ENCODE measurements at places on chromosomes 16 and 17.

DNA sequence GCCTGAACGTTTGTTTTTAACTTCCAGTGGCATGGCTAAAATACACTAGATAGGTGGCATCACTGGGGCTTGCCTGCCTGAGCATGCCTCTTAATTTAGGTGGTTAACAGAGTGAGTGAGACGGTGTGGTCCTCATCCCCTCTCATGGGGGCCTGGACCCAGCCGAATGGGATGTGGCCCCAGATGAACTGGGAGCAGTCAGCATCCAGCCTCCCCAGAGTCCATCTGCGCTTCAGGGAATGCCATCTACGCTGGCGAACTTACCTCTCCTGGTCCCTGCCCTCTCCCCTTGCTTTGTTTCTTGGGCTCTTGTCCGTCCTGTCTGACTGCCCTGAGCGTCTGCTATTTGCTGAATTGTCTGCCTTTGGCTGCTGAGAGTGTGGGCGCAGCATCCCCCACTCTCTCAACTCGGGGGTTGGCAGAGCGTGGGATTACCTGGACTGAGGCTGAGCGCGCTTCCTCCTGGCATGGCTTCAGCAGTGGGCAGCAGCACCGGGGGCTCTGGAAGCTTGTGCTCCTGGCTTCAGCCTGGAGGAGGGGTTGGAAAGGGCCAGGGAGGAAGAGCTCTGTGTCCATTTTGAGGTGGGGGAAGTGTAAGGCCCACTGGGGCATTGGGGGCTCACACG, 2.1 kb downstream of the RAB40C start:
- no peak for DNase-seq

DNA sequence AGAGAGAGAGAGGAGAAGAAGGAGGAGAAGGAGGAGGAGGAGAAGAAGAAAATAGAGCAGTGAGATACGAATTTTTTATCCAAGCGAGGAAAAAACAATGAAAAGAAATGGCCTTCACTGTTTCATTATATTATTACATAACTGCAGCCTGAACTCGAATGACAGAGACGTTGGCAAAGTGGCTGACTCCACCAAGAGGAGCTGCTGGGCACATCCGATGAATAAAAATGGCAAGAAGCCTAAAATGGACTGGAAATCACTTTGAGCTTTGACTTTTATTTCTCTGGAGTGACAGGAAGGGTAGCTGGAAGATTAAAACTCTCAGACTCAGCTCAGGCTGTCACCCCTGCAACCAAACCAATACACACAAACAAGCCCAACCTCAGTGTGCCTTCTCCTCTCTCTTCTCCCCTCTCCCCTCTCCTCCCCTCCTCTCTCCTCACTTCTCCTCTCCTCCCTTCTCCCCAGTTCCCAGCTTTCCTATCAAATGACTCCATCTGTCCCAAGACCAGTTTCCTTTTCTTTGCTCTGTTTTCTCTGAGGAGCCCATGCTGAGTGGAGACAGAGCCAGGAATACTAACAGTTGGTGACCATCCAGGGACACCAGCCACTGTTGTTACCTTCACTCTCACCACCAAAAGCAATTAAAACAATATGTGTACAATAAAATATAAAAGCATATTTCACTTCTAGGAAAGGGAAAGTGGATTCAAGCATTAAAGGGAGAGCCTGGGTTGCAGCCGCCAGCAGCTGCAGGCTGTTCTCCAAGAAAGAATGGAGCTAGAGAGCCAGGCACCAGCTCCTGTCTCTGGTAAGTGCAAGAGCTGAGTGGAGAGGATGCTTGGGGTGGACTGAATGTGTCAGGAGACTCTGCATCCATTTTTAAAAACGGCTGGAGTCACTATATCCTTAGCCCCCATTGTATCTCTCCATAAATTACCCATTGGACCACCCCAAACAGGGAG, 51.2 kb downstream of the SOX9 start:
- no peak for DNase-seq

DNA sequence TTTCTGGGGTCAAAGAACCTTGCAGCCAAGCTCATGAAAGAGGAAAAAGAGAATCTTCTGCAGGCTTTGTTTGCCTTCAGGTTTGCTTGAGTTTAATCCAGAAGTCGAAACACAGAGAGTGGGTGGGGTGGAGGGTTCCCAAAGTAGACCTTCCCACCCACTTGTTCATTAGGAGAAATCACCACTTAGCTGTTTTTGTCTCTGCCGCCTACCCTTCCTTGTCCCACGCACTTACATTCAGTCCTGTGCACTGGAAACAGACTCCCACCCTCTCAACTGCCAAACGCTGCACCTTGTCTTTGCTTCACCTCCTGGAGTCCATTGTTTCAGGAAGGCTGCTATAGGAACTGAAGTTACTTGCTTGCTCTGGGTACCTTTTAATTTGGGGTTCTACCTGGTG, 38.6 kb upstream of the RBFOX1 start:
- no peak for DNase-seq

DNA sequence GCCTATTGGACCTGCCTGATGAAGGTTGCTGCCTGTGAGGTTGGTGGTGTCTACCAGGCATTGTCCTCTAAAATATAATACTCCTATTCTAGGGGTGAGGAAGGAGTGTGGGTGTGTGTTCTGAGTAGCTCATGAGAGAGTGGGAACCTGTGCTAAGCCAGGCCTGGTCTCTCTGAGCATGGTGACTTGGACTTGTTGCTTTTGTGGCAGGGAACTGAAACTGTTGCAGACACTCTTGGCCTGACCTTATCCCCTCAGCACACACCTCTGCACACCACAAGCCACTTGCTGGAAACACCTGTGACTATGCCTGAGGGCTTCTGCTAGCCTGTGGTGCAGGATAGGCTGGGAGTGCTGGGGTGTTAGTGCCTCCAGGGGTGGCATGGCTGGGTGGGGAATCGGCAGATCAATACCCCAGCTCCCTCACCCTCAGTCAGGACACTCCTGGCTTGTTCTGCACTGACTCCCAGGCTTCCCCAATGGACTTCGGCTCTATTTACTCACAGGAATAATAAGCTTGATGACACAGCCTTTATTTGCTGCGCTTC, 29.9 kb downstream of the PLCG2 start:
- DNase-seq = peak; percentile 98

- DNase-seq = no peak
These were observed 20.1 kb upstream of the APRT start for GRCh38 chr16:88831838-88832237.

GRCh38 chr17:4557626-4558346, 2.6 kb downstream of the GGT6 start:
- no peak for DNase-seq

GRCh38 chr17:27771586-27771985, 28.7 kb downstream of the NOS2 start:
- DNase-seq = no peak

- DNase-seq = no peak
These were observed 8.1 kb downstream of the NFATC2IP start for GRCh38 chr16:28958836-28959235.

DNA sequence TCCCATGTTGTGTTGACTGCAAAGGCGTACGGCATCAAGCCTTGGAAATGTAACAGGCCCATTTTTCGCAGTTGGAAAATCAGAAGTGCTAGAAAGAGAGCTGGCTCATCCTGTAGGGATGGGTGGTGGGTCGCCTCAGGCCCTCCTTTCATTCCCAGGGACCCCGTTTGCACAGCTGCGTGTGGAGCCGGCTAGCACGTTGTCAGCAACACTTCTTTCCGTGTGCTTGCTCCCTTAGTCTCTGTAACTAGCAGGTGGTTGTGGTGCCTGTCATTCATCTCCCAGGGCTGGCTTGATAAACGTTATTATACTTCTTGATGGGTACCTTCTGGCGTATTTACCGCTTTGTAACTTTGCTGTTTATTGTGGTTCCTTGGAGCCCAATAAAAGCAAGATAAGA, 239.0 kb upstream of the CACNG5 start:
- DNase-seq = no peak

DNA sequence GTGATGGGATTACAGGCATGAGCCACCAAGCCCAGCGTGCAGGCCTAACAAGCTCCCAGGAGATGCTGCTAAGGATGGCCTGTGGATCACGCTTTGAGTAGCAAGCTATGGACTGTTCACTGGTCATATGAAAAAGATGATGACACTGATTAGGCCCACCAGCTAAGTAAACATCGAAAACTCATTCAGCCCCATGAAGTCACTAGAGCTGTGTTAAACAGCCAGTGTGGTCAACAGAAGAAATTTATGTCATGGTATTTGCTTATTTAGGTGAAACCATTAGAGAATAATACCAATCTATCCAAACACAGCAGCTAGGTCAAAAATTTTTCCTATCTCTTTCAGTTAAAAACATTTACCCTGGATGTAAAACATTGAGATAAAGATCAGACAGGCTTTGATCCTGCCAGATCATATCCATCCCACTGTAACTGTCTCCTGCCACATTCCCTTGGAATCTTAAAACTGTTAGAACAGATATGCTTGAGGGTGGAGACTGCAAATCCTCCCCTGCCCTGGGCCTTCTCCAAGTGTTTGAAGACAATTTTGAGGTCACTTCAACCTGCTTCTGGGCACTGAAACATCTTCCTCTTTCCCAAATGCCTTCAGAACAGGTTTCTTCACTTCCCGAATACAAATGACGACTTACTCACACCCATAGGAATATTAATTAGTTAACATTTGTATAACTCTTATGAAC, 30.9 kb downstream of the HOXB1 start:
- no peak for DNase-seq

GRCh38 chr16:71635632-71636031, 9.6 kb downstream of the MARVELD3 start:
- DNase-seq = no peak

DNA sequence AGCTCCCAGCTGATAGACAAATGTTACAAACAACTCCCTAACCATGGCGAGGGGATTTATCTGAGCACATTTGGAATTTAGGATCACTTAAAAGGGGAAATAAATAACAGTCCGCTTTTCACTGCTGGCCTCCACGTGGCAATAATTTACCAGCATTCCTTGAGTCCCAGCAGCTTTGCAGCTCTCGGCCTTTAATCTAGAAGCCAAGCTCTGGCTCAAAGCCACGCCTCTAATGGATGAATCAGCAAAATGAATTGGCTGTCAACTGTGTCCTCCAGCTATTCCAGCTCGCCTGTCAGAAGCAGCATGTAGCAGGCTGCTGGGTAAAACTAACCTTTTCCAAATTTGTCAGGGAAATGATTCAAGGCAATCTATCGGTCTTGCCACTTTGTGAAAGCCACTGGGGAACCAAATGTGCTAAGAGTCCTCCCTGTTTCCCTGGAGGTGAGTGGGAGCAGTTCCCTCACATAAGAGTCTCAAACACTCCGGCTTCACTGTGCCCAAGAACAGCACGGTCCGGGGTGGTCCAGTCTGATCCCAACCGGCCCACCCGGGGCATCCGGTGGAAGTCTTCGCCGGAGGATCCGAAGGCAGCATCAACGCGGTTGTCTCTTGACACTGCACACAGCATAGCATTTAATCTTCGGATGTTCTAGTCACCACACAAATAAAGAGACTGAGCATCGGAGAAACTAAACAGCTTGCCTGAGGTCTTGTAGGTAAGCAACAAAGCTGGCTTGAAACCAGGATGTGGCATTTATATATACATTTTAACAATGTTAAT, 143.3 kb downstream of the PARN start:
- no peak for DNase-seq

- no peak for DNase-seq
These were observed 14.0 kb upstream of the TMEM94 start for GRCh38 chr17:75442168-75443103.

GRCh38 chr17:1232331-1232730, 37.9 kb upstream of the BHLHA9 start:
- DNase-seq = no peak

DNA sequence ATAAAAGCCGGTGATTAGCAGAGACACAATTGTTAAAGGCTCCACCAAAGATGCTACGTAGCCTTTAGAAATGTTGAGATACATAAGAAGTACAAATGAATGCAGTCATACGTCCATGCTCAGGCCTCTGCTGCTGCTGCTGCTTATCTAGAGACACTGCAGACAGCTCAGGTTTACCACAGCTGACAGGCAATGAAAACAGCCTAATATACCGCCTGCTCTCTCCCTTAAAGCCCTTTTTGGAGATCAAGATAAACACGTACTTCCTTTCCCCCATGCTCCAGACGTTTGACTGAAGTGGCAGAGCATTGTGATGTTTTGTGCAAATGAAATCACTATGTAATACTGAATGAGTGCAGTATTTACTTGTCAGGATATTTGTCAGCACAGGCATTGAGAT, 185.3 kb downstream of the AATF start:
- DNase-seq = no peak

DNA sequence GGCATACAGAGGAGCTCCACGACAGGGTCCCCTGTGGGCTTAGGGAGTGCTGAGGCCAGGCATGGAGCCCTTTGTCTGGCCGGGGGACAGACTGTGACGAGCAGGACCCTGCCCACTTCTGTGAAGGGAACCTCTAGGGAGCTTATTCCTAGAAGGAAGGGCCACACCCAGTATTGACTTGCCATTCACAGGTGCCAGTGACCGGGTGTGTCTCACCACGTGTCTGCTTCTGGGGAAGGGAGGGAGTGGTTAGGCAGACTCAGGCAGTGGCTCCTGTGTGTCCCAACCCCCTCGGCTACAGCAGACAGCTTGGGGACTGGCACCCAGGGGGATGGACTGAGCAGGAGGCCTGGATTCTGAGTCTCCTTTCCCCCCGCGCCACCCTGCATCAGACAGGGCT, 57.2 kb downstream of the SOCS1 start:
- DNase-seq = no peak

DNA sequence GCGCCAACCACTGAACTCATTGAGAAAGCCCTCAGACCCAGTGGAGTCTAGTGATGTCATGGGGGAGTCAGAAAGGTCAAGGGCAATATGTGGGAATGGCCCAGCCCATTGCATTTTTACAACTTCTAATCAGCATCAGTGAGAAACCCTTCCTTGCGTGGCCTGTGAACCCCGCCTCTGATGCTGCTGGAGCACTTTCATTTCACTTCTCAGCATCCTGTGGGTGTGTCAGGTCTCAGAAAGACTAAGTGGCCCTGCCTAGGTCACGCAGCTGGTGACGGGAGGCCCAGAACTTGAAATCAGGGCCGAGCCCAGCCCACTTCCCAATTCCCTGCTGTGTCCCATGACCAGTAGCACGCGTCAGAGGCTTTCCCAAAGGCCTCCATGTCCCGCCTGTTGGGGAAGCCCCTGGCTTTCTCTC, 6.1 kb downstream of the DNAI2 start:
- DNase-seq = peak; percentile 79

- DNase-seq = no peak
These were observed 379.5 kb downstream of the HS3ST4 start for GRCh38 chr16:26071101-26071866.

DNA sequence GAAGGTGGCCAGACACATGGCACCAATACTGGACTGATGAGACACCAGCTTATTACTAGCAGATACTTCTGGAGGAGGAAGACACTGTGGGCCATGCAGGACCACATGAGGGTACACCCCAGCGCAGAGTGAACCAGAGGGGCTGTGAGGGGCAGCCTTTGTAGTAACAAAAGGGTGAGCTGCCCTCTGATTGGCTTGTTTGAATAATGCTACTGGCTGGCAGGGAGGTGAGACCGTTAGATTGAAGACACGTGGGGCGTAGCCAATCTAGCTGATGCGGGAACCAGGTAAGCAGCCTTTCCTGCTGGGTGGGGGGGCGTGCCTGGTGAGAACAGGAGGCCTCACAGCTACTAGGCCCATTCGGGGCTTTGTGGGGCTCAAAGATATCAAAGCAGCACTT, 102.8 kb upstream of the SEC14L1 start:
- DNase-seq = no peak

GRCh38 chr16:71769222-71769621, 39.4 kb downstream of the AP1G1 start:
- DNase-seq = no peak

All from GM12865 (cell line).